Activated naive CD8-positive, alpha-beta T cell treated with anti-CD3 and anti-CD28 coated beads for 36 hours (primary cell): ENCODE measurements at places on chromosomes 2 and 18.

DNA sequence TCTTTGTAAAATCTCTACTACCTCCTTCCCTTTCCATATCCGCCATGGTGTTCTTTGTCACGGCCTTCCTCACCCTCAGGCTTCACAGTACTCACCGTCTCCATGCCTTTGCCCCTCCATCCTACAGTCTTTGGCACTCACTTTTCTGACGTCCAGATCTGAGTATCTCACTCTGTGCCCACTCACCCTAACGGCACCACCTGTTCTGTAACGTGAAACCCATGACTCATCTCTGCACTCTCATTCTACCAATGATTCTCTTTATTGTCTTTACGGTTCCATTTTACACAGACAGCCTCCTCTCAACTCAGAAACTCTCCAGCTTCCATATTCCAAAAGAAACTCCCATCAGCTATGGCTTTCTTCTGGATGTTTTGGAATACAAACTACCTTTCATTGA is 56.7 kb downstream of the NETO1 start:
- DNase-seq, result no peak

DNA sequence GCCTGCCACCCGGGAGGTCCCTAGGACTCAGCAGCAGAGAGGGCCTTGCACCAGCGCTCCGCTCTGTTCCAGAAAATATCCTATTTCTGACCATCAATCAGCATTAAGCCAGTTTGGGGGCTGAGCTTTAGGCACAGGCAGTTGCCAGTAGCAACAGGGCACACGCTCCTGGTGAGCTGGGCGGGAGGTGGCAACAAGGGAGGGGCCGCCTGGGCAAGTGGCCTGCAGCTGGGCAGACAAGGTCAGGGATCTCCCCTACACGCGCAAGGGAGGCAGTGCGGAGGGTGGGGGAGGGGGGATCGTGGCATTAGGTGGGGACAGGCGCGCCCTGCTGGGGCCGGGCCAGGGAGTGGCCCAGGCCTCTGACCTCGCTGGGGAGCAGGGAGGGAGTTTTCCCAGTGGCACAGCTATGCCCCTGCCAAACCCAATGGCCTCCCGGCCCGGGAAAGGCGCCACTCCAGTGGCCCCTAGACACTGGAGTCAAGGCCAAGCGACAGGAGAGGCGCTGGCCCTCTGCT is 302.8 kb downstream of the NCKAP5 start:
- no peak for DNase-seq

DNA sequence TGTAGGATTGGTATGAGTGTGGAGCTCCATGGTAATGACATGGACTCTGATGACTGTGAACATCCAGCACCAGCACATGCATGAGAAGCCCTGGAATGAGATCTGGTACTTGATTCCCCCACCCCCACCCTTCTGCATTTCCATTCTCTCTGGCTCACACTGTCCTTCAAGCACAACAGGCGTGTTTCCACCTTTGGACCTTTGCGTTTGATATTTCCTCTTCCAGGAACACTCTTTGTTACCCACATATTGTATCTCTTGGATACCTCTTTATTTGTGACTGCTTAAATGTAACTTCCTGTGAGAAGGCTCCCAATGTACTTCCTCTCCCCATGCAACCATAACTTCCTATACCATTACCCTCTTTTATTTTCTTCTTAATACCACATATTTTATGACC is 263.8 kb downstream of the HNMT start:
- DNase-seq, result no peak

- DNase-seq, result no peak
Measured at GRCh38 chr2:170145675-170146432, 32.1 kb upstream of the MYO3B start.

GRCh38 chr2:48034295-48034694 is 128.0 kb upstream of the FBXO11 start:
- no peak for DNase-seq

GRCh38 chr2:160822006-160822405 is 328.4 kb upstream of the RBMS1 start:
- DNase-seq, result no peak

DNA sequence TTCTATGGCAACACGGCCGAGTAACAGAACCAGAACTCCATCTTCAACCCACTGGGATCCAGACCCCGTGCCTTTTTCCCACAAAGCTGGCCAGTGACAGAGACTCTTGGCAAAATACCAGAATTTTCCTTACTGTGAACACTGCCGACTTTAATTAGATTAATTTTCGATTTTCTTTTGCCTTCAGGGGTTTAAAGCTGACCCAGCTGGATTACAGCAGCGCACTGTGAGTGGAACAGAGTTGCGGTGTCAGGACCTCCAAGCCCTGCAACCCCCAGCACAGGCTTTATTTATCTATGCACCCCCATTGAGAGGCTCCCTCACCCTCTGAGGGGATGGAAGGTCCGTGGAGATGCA is 36.4 kb downstream of the CTIF start:
- DNase-seq, result no peak

DNA sequence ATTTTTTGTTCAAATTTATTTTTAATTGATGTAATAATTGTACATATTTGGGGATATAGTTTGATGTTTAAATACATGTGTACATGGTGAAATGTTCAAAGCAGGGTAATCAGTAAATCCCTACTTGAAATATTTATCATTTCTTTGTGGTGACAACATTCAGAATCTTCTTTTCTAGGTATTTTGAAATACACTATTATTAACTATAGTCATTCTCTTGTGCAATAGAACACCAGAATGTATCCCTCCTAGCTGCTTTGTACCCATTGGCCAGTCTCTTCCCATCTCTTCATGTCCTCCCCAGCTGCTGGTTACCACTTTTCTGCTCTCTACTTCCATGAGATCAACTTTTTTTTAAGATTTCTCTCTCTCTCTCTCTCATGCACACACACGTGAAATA is 126.5 kb downstream of the ZNF407 start:
- DNase-seq, result no peak

DNA sequence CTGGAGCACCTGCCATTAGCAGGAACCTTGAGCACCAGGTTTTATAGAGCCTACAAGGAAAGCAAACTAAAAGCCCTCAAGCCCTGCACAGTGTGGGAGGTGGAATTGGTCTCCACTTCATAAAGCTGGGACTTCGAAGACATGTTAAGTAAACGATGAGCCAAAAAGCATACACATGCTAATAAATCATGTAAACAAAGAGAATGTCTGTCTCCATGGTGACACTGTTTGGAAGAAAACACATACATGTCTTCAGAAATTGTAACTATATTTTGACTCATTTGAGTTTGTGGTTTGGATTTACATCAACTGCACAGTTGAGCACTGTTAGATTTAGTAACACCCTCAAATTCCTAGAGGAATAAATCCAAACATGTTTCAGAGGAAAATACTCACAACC is 978.5 kb upstream of the LRRTM1 start:
- no peak for DNase-seq

GRCh38 chr18:12056034-12056883 is 37.4 kb upstream of the ANKRD62 start:
- no peak for DNase-seq

- no peak for DNase-seq
Measured at GRCh38 chr18:58526425-58527284, 102.2 kb downstream of the ALPK2 start.
